OCI-LY7 (cell line): ENCODE measurements at places on chromosomes 12 and 14. TPM values are rescaled to one million over a fixed set of nuclear protein-coding genes. Genes with fewer than 3 reads are reported as not detected.

DNA sequence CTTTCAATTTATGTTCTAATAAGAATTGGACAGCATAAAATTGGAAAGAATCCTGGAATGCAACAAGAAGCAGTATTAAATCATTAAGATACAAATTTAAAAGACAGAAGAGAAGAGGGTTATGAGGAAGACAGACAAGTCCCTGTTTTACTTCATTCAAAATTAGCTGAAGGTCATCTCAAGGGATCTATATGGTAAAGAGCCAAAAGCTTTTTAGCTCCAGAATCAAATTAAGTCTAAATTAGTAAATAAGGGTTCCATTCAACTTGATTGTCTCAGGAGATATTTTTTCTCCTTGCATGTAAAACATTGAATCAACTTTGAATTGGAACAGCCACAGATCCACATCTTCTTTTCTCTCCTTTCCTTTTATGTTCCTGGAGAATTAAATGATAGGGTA lies 7.6 kb downstream of the CCDC196 start:
- no peak for DNase-seq

DNA sequence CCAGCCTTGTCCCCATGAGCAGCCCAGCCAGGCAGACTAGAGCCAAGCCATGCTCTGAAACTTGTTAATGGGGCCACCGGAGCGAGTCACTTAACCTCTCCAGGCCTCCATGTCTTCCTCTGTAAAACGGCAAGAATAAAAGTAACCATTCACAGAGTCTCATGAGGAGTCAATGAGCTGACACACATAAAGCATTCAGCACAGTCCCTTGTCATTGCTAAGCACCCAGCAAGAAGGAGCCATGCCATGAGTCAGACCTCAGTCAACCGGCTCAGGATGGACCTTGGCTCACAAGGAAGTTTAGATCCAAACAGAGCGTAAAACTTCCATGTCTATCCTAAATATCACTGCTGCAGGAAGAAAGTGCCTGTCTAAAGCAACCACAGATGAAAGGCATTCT lies 10.6 kb downstream of the FICD start:
- no peak for DNase-seq

DNA sequence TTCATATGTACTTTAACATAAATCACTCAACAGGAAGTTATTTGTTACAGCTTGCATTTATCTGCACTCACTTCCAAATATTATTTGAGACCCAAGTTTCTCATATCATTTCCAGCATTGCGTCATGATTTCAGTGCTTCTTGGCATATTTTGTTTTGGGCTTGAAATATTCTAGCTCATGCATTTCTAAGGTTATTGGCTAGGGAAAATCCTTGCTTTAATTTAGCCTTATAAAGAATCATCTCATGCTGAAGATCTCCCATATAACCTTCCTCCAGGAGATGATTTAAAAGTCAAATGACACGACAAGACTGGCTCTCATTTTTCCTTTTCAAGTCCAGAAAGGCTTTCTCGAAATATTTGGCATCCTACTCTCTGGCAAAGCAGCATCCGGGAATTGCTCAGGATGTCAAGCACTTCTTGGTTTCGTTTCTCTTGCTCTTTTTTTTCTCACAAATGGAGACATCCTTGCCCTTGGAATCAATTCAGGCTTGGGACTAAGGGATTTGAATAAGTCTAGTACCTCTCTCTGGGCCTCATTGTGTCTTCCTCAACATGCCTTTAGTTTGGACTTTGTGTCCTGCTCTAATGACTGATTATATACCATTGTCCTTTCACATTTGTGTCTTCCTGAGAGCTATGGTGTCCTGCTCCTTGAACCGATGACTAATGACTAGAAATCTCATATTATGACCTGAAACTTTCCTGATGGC lies 295.0 kb downstream of the RMST start:
- no peak for DNase-seq

DNA sequence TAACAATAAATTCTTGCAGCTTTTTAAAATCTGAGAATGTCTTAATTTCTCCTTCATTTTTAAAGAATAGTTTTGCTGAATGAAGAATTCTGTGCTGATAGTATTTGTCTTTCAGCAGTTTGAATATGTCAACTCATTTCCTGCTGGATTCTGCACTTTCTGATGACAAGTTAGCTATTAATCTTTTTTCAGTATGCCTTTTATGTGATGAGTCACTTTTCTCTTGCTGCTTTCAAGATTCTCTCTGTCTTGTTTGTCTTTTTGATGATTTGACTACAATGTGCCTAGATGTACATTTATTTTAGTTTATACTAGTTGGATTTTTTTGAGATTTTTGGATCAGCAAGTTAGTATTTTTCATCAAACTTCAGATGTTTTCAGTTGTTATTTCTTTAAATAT lies 87.9 kb upstream of the AVPR1A start:
- no peak for DNase-seq

GRCh38 chr12:130433834-130434233 lies 96.1 kb downstream of the PIWIL1 start:
- DNase-seq = no peak

DNA sequence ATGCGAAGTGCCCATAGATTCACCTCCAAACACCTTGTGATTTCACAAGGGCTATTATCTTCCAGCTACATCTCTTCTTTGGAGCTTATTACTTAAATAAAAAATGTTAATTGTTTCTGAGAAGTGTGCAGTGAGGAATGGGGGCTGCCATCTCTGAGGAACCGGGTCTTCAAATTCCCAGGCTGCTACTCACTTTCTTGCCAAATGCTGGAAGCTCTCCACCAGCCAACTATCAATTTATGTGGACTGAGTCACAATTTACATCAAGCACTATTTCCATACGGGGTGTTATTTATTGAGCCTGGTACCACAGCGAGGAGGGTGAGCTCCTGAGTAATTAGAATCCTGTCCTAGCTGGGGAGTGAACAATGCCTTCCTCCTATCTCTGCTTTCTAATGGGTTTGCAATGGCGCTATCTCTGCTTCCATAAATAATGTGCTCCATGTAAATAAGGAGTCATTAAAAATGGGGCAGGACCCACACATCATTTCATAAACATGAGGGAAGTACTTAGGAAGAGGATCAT lies 898.3 kb downstream of the VRK1 start:
- DNase-seq = no peak

DNA sequence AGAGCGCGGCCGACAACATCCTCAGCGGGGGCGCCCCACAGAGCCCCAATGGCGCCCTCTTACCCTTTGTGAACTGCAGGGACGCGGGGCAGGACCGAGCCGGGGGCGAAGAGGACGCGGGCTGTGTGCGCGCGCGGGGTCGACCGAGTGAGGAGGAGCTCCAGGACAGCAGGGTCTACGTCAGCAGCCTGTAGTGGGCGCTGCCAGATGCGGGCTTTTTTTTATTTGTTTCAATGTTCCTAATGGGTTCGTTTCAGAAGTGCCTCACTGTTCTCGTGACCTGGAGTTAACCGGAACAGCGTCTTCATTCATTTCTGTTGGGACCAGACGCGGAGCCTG lies 103.8 kb upstream of the FKBP4 start:
- DNase-seq = no peak

DNA sequence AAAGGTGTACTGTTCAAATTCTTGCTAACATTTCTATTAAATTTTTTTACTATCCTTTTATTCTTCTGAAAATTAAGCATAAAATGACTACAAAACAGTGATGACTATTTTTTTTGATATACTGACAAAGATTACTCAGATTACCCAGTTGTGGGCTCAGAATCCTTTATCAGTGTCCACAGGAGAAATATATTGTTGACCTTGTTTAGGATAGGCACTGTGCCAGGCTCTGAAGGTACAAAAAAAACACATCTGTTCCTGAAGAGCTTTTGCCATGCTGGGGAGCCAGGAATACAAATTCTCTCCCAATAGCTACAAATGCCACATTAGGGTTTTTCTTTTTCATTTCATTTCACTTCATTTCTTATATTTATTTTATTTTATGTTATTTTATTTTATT lies 26.9 kb upstream of the GCH1 start:
- DNase-seq = no peak

DNA sequence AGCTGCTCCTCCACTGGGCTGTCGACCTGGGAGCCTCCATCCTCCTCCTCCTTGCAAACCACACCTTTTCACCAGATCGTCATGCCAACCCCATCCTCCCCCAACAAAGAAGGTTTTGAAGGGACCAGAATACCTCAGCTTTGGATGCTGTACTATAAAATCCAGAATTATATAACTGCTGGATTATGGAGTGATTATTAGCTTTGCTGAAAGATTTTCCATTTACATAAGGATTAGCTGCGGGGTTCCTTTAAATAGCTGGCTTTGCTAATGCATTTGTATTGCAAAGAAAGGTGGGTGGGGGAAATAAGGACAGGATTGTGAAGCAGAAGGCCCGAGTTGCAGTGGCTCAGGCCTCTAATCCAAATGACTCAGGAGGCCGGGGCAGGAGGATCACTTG lies 36.6 kb downstream of the ESRRB start:
- DNase-seq = no peak

- DNase-seq = no peak
These were observed 23.6 kb upstream of the TMEM132D start for GRCh38 chr12:129927316-129927900.

- DNase-seq = no peak
These were observed 1.1 kb downstream of the TEX22 start for GRCh38 chr14:105399466-105399775.

DNA sequence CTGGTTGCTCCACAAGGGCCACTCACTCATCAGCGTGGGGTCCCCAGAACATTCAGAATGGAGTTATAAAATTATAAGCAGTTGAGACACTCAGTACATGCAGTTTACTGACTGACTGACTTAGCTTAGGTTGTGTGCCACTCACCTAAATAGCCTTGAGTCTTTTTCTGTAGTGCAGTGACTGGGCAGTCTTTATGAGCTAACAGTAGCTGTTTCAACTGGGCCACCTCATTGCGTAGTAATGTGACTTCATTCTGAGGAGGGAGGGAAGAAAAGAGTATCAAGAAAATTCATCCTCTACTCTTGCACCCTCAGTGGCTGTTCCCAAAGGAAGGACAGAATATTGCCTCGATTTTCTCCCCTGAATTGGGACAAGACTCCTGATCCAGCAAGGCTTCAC lies 15.8 kb upstream of the NPFF start:
- no peak for DNase-seq

GRCh38 chr12:121295746-121296617 lies 527 bp downstream of the CAMKK2 start:
- DNase-seq = peak; percentile 26

- no peak for DNase-seq
These were observed 13.1 kb upstream of the PRKAG1 start for GRCh38 chr12:49031573-49032161.

DNA sequence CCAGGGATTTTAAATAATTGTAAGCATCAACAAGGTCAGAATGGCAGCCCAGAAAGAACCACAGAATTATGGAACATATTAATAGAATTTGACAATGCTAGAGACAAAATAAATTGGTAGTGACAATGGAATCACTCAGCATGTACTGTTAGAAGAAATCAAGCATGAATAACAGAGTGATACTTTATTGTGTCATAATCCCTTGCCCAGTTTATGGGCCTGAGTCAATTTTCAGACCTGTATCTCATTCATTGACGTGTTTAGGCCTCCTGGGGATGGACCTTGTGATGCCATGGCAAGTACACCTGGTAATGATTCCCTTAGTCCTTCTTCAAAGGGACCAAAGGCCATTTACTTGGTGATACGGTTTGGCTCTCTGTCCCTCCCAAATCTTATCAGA lies 12.8 kb upstream of the CCDC91 start:
- DNase-seq = no peak

Gene SOAT2
- total RNA-seq = 1.2 and 1.8 TPM in 2 replicates

Gene LRRC9
- 0.65 and 0.74 TPM in 2 replicates for total RNA-seq

Gene TBC1D30
- total RNA-seq = 4.6 and 5.6 TPM in 2 replicates

Gene FITM1
- 0.97 and 1.4 TPM in 2 replicates for total RNA-seq

Gene CPSF6
- 163 and 165 TPM in 2 replicates for total RNA-seq

Gene MYF5
- total RNA-seq = not detected in 2 replicates
